Caudate nucleus (tissue), 63 donors: ENCODE measurements at places on chromosomes 3 and 15.

DNA sequence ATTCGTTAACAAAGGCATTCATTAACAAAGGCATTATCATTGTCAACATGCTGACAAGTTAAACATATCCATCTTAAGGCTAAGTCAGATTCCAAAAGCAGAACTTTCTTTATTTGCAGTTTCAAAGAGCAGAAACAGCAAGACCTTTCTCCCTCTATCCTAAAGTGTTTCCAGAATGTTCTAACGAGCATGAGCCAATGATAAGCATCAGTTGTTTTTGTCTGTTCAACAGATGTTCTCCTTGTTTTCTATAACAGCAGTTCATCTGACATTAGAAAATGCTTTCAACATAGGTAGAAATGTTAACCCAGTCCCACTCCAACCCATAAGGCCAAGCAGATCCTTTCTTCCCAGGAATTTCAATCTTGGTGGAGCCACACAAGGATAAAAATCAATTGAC, 77.6 kb upstream of the POMGNT2 start:
- DNase-seq, result no peak

DNA sequence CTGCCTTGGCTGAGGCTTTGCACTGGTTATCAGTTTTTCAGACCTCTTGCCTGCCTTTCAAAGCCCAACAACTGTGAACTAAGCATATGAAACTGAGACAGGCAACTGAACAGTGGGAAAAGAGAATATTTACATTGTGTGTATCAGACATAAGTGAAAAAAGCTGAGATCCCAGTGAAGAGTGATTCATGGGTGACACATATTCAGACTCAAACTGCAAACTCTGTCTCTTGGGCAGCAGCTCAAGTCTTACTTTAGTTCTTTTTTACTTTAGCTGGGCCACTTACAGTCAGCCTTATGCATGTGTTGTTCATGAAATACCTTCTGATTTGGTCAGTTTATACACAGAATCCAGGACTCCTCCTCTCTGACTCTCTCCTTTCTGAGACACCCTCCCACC, 19.2 kb downstream of the SUCLG2 start:
- DNase-seq, result no peak

DNA sequence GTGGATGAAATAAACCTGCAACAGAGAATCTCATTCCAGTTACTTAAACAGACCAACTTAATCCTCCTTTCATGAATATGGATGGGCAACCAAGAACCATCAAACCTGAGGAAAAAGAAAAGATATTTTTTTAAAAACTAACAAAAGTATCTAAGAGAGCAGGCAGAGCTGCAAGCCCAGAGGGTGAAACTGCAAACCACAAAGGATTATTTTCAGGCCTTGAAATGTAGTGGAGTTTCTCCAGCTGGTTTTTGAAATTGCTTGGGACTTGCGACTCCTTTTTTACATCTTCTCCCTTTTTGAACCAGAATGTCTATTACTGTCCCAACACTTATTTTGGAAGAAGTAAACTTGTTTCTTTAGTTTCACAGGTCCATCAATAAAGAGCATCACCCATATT, 87.4 kb downstream of the STAG1 start:
- no peak for DNase-seq

GRCh38 chr3:73706771-73707170, 82.0 kb upstream of the PDZRN3 start:
- DNase-seq, result no peak

DNA sequence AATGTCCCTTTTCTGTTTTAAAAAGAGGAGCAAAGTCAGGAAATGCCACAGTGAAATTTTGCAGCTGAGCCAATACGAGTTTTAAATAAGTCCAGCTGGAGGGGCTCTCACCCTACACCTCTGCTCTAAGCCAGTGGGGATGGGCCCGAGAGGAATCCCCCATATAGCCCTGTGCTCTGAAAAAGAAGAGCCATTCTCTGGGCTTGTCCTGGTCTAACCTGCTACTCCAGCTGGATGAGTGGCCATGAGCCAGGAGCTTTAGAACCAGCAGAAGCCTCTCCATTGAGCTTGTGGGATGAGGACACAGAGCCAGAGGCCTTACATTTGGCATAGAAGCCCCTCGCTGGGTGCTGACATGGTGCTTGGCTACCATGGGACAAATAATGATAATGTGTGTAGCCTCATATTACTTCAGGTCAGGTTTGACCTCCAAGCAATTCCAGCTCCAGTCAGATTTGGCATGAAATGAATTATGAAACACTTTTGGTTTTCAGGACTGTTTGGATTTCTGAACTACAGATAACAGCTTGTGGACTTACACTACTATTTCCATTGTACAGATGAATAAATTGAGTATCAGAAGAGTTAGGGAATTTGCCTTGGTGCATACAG, 172.4 kb downstream of the CHST2 start:
- DNase-seq, result no peak

GRCh38 chr15:67087507-67088172, 22.2 kb downstream of the SMAD3 start:
- no peak for DNase-seq

DNA sequence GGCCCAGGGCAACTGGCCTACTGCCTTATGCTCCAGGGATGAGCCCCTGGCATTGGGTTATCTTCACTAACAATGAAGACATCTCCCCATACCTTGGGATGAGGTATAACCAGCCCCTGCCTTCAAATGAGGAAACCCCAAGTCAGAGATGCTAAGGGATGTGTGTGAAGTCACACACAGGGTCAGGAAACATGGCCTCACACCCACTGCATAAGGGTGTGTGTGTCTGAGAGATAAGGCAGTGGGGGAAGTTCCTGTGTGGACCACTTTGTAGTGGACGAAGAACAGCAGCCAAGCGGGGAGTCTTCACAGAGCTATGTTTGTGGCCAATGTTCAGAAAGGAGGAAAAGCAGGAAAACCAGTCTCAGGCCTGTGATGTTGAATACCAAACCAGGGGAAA, 10.5 kb downstream of the ELP6 start:
- no peak for DNase-seq

DNA sequence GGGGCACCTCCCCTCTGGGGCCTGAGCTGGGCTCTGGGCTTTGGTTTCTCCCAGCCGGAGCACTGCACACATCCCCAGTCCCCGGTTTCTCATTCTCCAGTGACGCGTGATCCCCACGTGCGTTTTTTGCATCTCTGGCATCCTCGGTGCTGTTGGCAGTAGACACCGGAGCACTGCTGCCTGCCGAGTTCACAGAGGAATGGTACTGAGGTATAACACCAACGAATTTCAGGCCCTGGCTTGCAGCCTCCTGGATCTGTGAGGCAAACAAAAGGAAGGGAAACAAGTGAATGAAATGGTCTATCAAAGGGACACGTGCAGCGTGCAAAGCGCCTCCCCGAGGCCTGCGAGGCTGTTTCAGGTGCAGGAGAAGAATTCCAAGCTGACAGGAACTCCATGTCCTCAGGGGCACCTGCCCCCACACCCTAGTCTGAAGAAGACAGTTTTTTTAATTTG, 112.9 kb downstream of the OXNAD1 start:
- no peak for DNase-seq

GRCh38 chr3:38698061-38698460, 48.6 kb upstream of the SCN5A start:
- DNase-seq, result no peak

DNA sequence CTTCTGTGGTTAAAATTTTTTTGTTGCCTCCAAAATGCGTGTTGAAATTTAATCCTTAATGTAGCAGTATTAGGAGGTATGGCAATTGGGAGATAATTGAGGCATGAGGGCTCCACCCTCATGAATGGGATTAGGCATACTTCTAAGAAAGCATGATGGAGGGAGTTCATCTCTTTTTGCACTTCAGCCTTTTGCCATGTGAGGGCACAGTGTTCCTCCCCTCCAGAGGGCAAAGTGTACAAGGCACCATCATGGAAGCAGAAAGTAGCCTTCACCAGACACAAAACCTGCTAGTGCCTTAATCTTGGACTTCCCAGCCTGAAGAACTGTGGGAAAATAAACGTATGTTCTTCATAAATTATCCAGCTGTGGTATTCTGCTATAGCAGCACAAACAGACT, 429.5 kb downstream of the ZIC1 start:
- no peak for DNase-seq

DNA sequence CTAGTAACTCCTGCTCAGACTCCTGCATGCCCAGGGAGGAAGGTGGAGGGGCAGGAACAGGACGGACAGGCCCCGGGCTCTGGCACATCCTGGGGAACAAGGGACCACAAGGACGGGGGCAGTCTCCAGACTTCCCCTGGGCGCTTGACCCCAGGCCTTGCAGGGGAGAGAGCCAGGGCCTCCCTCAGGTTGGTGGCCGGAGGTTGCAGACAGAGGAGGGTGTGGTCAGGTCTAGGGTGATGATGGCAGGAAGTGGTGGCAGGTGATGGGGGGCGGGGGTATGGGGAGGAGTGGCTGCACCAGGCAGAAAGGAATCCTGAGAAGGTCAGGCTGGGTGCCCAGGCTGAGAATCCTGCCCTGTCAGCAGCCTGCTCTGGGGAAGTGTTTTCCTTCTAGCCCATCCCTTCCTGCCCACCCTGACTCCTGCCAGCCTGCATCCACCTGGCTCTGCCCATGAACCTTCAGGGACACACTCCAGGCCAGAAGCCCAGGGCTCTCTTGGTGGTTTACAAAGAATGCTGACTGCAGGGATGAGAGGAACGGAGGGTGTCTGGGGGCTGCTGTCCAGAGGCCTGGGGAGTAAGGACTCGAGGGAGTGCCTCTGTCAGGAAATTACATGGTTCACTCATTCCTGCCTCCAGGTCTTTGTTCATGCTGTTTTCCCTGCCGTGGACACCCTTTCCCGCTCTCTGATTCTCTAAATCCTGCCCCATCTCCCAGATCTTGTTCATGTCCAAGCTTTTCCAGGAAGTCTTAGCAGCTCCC, 15.8 kb downstream of the LOXL1 start:
- no peak for DNase-seq

GRCh38 chr3:71132995-71133730, 450.4 kb downstream of the FOXP1 start:
- no peak for DNase-seq

DNA sequence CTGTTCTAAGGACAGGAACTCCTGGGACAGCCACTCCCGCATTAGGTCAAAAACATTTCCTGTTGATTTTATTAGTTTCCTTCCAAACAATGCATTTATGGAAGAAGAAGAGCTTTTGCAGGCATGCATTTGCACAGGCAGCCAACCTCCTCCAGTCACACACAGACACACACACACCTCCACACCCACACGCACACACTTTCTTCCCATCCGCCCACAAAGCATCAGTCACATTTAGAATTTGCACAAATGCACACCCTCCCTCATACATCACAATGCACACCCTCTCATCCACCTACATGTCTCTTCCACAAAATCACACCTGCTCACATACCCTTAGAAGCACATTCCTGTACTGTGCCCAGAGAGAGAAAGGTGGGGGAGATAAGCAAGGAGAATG, 4.1 kb upstream of the TYRO3 start:
- peak; percentile 70 for DNase-seq

- DNase-seq, result no peak
Measured at GRCh38 chr15:90259524-90259923, 5.9 kb upstream of the NGRN start.

GRCh38 chr15:56036546-56037067, 43.2 kb upstream of the NEDD4 start:
- no peak for DNase-seq

DNA sequence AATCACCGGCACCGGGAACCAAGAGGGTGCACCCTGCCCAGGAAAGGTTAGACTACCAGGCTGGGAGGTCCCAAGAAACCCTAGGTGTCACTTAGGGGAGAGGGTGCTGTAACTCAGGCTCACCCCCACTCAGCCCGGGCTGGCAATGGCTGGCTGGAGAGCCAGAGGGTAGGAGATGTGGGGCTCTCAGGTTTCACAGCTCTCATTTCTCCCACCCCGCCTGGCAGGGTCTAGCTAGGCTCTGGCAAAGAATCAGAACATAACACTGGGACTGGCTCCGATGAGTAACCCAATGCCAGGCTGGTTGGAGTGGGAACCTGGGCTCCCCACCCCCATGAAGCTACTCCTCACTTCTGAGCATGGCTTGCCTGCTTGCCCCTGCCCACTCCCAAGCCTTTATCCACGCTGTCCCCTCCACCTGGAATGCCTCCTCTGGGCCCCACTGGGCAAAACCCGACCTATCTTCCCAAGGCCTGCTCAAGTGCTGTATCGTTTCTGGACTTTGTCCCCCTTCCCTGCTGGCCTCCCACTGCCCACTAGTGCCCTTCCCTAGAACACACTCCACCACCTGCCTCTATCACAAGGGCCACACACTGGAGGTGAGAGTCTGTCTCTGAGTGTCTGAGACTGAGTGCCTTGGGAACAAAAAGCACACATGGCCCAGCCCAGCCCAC, 2.0 kb downstream of the CIB2 start:
- DNase-seq, result no peak

- DNase-seq, result no peak
Measured at GRCh38 chr15:74277242-74277810, 41.2 kb downstream of the CCDC33 start.

- no peak for DNase-seq
Measured at GRCh38 chr3:28320981-28321380, 27.5 kb upstream of the ZCWPW2 start.

- DNase-seq, result no peak
Measured at GRCh38 chr3:183295211-183295610, 42.2 kb downstream of the B3GNT5 start.
